ENCODE measurements at places on chromosomes 11 and 22. TPM values are rescaled to one million over a fixed set of nuclear protein-coding genes. Genes with fewer than 3 reads are reported as not detected.

Gene PIH1D2
- 1.1 TPM for total RNA-seq

Gene FGF19
- 0.44 TPM for total RNA-seq

Gene ANKRD13D
- total RNA-seq: 19.8 TPM

Gene SAC3D1
- total RNA-seq: 6.7 TPM

Gene ZBTB16
- 10.0 TPM for total RNA-seq
